NCI-H524 (cell line): ENCODE measurements at places on chromosomes 1 and 21.

DNA sequence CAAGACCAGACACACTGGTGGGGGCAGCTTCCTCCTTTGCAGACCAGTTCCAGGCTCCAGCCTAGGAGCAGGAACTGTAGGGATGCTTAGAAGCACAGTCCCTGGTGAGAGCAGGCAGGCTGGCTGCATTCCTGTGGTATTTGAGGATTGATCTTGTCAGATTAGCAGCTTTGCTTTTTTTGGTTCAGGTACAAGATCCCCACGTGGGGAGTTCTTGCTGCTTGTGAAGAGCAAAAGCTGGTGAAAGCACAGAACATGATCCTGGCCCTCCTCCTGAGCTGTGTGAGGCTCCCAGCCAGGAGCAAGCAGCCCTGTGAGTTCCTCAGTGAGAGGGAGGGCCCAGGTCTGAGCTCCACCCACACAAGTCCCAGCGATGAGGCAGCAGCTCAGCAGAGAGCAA, 75.3 kb upstream of the ARTN start:
- DNase-seq, result no peak

DNA sequence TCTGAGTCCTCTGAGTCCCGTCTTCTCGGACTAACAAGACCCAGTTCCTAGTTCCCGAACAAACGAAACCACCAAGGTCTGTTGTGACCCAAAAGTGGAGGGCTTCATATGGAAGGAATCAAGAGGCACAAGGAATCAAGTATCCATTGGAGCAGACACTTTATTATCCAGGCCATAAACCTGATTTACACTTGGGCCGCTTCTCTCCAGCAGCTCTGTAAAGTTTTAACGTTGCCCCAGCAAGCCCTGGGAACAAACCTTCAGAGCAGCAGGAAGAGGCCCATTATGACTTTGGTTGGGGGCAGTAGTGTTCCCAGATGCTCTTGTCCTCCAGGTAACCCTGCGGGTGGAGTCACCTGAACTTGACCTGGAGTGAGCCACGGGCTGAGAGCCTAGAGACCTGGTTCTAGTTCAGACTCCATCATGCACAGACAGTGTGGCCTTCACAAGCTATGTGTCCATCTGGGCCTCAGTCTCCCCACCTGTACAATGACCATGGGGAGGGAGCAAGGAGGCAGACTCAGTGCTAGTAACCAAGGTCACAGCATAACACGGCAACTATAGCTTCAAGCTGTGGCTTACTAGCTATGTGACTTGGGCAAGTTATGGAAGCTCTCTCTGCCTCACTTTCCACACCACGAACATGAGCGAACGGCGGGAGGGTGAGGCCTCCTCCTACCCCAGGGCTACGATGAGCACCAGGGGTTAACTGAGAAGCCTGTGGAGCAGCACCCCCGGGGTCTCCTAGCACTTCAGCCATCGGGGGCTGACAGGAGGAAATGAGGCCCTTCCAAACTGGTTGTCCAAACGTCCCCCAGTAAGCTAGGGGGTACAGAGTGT, 95.7 kb downstream of the GLIS1 start:
- DNase-seq, result no peak

DNA sequence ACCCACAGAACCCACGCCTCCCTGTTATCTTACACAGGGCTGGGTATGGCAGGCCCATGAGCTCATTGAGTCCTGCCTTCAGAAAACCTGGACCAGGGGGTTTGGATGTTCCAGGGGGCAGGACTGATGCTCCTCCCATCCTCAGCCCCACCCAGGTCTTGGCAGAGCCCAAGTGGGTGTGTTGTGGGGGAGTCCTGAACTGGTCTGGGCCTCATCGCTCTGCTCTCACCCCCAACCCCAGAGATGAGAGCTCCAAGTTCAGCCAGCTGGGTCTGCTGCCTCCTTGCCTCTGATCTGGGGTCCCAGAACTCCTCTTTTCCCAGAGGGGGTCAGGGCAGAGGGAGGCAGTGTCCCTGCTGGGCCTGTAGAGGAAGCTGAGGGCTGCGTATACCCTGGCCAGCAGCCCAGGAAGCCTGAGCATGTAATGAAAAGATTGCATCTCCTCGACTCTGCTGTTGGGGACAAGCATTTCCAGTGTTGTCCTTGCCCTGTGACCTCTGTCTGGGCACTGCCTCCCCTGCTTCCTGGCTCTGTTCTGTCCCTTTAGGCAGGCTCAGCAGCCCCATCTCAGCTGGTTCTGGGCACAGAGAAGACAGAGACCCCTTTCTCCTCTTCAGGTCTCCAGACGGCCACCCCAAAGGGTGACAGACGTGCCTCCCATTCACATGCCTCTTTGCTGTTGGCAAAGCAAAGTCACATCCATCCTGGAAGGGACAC, 54.7 kb upstream of the EPS8L3 start:
- DNase-seq, result no peak

- no peak for DNase-seq
Measured at GRCh38 chr1:212553676-212554075, 54.9 kb upstream of the ATF3 start.

GRCh38 chr1:223358826-223359225, 5.2 kb downstream of the SUSD4 start:
- no peak for DNase-seq

DNA sequence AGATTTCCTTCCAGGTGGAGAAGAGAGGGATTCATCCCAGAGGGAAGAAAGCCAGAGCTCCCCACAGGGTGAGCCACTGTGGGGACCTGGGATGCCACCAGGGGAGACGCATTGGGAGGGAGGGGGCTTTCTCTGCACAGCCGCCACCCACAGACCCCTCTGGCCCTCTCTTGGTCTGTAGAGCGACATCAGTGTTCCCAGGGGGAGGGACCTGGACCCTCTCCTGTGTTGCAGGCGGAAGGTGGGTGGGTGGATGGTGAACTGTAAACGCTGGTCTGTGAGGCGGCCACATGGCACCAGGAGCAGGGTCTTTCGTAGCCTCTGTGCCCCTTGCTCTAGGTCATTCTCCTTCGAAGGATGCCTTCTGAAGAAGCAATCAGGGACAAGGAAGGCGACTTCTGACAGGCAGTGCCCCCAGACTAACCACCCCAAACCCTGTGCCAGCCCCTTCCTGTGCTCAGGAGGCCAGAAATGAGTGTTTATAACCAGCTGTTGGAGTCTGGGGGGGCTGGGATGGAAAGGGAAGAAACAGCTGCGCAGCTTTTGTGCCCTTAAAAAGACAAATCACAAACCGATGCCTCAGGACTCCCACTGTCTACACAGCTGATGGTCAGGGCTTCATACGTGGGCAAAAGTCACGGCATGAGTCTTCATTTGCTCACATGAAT, 121.4 kb upstream of the ZBTB40 start:
- no peak for DNase-seq

- peak; percentile 56 for DNase-seq
Measured at GRCh38 chr1:94806441-94806871, 13.7 kb upstream of the SLC44A3 start.

DNA sequence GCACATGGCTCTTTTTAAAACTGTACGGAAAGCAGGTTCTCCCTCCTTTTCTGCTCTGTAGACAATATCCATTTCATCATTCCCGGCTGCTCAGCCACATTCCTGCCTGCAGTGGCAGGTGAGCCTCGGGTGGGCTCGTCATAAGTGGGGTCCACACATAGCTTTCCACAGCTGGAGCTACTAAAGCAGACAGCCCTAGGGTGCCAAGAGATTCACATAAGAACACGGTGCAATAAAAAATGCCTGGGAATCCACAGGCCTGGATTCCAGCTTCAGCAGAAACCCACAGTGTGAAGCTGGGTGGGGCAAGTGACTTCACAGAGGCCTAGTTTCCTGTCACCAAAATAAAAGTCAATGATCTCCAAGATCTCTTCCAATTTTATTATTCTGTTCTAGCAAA, 96.4 kb downstream of the MIS18A start:
- DNase-seq, result no peak

- no peak for DNase-seq
Measured at GRCh38 chr1:188462837-188463236, 1634.1 kb downstream of the PLA2G4A start.

DNA sequence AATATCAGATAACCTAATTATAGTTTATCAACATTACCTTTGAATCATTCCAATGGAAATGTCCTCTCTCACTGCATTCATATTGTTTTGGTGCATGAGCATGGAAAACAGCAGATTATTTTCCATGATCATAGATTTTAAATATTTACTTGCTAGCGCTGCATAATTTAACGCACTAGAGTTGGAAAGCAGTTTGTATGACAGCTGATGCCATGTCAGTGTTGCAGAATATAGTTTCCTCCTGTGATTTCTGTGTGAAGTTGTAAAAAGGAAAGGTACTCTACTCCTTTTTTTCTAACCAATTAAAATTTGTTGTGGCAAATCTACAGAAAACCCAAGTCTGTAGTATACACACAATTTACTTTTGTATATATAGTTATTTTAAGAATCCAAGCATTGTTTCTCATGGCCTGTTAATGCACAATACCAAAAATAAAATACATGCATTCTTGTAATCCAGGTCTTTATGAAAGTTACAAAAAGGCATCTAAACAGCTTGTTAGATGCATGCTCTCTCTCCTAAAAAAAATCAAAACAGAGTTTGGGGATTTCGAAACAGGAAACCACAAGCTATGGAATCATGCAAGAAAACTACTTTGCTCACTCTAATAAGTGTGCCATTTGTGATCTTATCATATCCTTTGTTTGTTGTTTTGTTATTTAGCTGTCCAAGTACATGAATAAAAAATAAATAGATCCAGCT, 1.9 kb upstream of the ATG4C start:
- no peak for DNase-seq

GRCh38 chr1:54859700-54860391, 27.1 kb downstream of the DHCR24 start:
- no peak for DNase-seq
